Stimulated activated effector memory CD8-positive, alpha-beta T cell treated with anti-CD3 and anti-CD28 coated beads, Interleukin-12 subunit alpha, Interleukin-12 subunit beta, amount 100 ng/mL, for 72 hours (primary cell): ENCODE measurements at places on chromosomes 2 and 18.

DNA sequence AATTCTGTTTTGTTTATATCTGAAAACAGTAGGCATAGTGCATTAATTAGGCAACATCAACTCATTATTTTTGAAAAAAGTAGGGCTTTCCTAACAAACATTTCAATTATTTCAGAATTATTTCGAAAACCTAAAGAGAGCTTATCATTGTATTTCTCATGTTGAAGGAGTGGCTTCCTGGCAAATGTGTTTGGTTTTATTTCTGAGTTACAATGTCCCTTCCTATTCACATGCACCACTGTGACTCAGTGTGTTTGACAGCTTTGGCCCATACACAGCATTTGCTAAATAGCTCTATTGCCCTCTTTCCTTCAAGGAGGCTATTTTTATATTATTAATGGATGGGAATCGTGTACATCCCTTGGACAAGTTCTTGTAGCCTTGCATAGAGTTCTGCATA lies 205.9 kb downstream of the PTGR3 start:
- DNase-seq = no peak

DNA sequence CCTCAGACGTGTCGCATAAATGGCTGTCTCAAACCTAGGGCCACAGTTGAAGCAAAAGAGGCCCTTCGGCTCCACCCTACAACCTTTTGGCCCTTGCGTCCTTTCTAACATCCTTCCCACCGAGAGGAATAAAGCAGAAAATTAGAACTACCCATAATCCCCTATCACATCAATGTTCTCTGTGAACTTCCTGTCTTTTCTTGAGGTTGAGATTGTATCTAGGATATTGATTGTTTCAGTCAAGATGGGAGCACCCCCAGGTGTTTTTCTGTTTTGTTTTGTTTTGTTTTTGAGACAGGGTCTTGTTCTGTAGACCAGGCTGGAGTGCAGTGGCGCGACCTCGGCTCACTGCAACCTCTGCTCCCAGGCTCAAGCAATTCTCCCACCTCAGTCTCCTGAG lies 23.6 kb downstream of the INPP5D start:
- DNase-seq = no peak

- DNase-seq = no peak
Observed at GRCh38 chr2:216216951-216217903, 108.1 kb downstream of the XRCC5 start.

DNA sequence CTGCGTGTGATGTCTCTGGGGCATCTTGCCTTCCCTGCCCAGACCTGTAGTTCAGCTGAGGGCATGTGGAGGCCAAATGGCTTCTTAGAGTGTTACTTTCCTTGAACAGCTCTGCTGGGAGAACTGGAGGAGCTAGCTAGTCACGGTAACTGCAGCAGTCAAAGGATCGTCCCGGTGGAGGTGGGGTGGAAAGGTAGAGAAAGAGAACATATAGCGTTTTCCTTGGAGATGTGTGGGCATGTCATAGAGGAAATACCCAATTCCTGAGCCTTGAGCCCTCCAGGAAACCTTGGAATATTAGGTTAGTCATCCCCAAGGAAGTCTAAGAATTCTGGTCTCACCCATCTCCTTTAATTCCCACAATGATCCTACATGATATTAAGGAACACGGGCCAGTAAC lies 33.5 kb upstream of the IL37 start:
- DNase-seq = no peak

DNA sequence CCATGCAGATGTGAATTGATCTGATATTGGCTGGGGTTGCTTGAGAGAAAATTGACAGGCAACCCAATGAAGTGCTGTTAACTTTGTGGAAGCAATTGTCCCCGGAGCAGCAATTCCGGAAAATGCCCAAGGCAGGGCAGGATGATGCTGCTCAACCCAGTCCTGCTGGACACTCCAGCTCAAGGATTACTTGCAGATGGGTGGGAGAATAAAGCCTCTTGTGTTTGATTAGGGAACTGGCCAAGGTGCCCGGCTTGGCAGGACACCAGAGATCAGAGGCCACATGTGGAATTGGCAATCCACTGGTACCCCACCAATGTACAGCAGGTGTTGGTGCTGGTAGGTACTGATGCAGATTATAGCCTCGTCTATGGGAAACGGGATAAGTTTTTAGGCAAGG lies 12.3 kb upstream of the C2orf42 start:
- DNase-seq = no peak

DNA sequence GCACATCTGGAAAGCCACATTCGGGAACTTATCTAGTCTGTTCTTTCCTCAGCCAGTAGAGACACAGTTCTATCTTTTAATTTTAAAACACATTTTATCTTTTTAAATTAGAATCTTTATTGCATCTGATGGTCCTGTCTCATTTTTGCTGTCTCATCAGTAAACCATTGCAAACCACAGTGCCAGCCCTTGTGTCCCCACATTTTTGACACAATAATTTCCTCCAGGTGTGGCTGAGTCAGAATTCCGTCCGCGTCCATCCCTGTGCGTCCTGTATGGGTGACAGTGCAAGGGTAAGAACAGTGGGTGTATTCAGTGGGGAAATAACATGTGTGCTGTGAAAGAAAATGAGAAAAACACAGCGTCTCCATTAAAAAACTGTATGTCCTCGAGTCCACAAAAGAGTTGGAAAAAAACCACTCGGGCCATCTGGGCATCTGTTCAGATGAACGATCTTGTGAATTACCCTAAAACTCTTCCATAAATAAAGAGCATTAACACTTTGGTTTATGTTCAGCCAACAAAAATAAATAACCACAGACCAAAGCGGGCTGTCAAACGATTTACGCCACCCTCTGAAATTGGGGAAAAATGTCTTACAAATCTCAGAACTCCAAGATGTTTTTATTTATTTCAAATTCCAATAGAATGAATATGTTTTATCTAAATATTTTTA lies 137.3 kb downstream of the ZNF516 start:
- no peak for DNase-seq

- DNase-seq = no peak
Observed at GRCh38 chr2:197805715-197806633, 1.6 kb downstream of the PLCL1 start.

GRCh38 chr2:96114546-96114902 lies 1.8 kb downstream of the ADRA2B start:
- DNase-seq = no peak

DNA sequence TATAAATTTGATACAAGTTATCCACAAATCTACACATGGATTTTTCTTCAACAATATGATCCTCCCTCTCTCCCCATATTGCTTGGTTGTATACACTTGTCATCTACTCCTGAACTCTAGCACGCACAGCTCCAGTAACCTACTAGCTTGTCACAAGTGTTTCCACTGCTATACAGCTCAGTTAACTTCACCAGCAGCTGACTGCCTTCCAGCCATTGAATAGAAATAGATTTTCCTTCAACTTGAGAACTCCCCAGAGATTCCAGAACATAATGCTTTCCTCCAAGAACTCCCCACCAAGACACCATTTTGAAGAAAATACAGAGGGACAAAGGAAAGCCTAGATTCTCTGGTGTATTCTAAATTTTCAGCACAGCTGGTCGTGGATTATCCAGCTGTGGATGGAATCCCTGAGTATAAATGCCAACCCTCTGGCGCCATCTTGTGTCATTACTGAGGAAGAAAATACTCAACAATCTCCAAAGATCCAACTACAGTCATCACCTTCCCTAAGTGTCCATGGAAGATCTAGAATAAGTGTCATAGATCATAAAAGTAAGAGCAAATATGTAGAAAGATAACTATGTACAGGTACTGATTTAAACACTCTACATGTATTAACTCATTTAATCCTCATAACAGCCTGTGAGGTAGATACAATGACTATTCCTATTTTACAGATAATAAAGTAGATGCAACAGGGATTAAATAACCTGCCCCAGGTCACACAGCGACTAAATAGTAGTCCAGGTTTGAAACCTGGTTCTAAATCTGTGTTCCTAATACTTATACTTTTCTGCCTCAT lies 156.7 kb downstream of the ARHGAP28 start:
- DNase-seq = no peak

GRCh38 chr18:70288851-70289328 lies at the start of gene SOCS6:
Gene SOCS6, plus strand, starts transcription at chr18:70289045. Its CDS starts 35,624 bp downstream, at chr18:70324669.
- DNase-seq = peak; percentile 67

- DNase-seq = no peak
Observed at GRCh38 chr2:239323447-239323846, 77.4 kb downstream of the HDAC4 start.

- no peak for DNase-seq
Observed at GRCh38 chr18:22094358-22094734, 75.0 kb upstream of the GATA6 start.

DNA sequence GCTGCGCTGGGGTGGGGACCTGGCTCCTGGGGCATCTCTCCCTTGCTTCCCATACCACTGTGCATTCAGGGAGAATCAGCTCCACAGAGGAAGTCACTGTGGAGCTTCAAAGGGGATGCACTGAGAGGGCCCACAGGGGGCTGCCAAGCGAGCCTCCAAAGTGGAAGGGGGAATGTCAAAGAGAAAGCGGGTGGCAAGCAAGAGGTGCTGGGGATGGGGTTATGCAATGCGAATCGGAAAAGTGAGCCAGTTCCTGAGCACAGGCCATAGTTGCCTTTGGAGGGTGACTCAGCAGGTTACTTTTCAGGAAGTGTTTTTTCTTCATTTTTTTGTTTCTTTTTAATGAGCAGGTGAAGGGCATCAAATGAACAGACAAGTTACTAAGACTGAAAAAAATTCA lies 17.6 kb downstream of the PMAIP1 start:
- DNase-seq = no peak

GRCh38 chr2:140529706-140530105 lies 1601.1 kb downstream of the LRP1B start:
- DNase-seq = no peak

DNA sequence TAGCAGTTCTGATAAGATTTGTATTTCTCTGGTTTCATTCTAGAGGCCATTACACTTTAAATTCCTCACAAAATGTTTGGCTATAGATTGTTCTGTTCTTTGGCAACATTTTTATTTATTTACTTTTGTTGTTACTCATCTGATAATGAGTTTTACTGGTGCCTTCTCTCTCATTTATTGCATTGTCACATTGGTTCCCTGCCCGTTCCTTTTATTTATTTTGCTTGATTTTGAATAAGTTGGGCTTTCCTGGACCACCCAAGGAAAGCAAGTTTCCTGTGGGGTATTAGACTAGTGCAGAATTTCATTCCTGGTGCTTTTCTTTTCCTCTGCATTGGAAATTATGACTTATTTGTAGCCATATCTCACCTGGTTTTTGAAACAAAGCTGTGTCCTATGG lies 232.0 kb downstream of the SOCS6 start:
- DNase-seq = no peak

GRCh38 chr2:197930570-197931278 lies 126.3 kb downstream of the PLCL1 start:
- no peak for DNase-seq

DNA sequence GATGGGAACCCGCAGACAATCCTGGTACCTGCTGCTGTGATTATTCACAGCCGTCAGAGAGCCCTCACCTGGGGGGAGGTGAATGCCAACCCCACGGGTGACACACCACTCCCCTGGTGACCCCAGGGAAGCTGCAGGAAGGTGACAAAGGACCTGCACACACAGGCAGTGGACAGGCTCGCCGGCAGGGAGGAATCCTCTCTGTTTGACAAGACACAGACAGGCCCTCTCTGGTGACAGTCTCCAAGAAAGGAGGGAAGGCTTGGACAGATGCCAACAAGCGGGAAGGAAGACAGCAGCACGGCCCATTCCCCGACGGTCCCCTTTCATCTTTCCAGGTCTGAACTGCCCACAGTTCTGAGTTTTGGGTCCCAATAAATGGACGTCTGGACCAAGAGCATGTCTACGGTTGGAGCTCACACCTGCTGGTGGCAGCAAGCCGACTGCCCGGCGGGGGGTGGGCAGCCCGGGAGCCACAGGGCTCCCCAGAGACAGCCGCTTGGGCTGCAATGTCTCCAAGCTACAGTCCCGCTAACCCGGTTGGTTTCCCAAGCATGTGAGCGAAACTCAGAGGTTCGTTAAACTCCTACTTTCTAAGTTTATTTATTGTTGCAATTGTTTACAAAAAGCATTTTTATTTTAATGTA lies 31.8 kb downstream of the HDAC4 start:
- no peak for DNase-seq

- no peak for DNase-seq
Observed at GRCh38 chr18:39481281-39481680, 1915.7 kb upstream of the CELF4 start.

DNA sequence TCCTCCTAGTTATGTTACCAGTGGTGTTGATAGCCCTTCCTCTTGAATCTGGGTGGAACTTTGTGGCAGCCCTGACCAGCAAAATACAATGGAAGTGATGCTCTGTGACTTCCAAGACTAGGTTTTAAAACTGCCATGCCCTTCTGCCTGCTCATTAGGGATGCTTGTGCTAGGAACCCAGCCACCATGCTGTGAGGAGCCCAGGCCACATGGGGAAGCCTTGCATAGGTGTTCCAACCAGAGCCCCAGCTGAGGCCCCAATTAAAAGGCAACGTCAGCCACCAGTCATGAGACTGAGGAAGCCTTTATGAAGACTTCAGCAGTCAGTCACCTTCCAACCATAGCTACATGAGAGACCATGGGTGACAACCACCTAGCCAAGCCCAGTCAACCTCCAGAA lies 14.0 kb upstream of the MAPRE2 start:
- no peak for DNase-seq

GRCh38 chr2:33458248-33458819 lies 18.1 kb upstream of the RASGRP3 start:
- DNase-seq = no peak

GRCh38 chr18:35371412-35372195 lies 5.5 kb downstream of the ZNF396 start:
- DNase-seq = no peak

GRCh38 chr2:171310889-171311288 lies 122.9 kb downstream of the METTL8 start:
- DNase-seq = no peak

DNA sequence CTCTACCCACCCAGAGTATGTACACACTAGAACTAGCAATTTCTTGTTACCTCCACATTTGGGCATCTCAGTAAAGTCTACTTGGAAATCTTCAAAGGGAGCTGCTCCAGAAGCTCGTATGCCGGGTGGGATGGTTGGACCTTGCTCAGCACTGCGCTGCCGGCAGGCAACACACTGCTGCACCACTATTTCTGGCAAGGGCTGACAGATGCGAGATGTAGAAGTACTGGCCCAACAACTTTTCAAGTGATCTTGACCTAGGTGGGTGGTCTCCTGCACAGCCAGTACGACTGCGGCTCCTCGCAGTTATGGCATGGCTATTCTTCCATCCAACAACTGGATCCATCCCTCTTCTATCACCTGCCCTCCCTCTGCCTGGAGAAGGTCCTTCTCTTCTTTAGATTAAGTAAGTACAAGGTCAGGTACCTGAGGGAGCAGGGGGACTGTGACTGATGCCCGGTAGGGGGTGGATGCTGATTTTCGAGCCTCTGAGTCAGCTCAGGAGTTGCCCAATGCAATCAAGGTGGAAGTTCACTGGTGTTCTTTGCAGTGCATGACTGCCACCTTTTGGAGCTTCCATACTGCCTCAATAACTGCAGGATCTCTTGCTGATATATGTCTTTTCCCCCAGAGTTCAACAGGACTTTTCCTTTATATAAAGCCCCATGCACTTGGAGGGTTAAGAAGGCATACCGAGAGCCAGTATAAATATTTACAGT lies 100.4 kb upstream of the SLC1A4 start:
- no peak for DNase-seq
